ENCODE measurements at places on chromosomes 2 and 18.

- DNase-seq, result no peak
Observed at GRCh38 chr2:203225423-203226039, 13.3 kb upstream of the CYP20A1 start.

DNA sequence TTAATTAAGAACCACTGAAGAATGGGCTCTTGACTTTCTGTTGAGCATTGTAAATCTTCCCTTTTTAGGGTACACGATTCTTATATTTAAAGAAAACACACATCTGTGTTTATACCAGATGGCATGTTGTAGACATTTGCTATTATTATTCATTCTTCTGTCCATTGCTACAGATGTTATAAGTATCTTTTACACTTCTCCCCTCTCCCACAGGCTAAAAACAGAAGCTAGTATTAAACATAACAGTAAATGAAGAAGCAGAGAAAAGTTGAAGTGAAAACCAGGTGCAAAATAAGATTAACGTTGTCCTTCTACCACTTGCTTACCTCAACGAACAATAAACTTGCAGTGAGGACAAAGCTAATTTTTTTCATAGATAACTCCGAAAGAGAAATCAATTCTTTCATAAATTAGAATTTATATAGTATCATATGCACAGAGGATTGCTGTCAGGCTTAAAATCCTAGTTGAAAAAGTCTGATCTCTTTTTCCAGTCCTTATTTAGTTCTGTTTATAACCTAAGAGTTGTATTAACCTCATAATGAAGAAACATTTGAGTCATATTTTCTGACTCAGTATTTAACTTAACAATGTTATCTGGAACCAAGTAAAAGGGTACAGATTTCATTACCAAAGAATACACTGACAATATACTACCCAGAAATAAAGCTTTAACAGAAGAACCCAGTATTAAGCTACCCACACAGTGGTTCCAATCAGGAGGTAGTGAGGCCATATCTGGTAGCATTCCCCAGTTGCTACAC is 16.4 kb upstream of the ZNF385B start:
- DNase-seq, result no peak

- DNase-seq, result no peak
Observed at GRCh38 chr18:69882965-69883668, 64.6 kb downstream of the CD226 start.

DNA sequence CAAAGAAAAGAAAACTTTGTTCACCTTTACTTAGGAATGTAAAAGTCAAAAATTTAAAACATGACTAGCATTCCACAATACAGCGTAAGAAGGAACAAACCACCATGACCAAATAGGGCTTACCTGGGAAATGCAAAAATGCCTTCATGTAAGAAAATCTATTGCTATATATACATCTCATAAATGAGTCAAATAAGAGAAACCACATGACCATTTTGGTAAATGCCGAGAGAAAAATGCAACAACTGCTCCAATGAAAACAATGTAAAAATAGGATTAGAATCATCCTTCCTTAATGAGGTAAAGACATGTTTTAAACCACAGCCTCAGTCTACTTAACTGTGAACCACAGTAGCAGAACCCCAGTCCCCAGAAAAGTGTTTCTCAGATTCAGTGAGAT is 49.4 kb downstream of the TGOLN2 start:
- DNase-seq, result no peak

GRCh38 chr18:68660354-68661183 is 54.3 kb downstream of the TMX3 start:
- DNase-seq, result no peak

- DNase-seq, result no peak
Observed at GRCh38 chr2:241029599-241030332, 31.3 kb downstream of the SNED1 start.

GRCh38 chr2:219444566-219445091 is 10.0 kb downstream of the SPEG start:
- DNase-seq, result no peak

GRCh38 chr2:207505171-207505570 is 24.6 kb upstream of the CREB1 start:
- no peak for DNase-seq

DNA sequence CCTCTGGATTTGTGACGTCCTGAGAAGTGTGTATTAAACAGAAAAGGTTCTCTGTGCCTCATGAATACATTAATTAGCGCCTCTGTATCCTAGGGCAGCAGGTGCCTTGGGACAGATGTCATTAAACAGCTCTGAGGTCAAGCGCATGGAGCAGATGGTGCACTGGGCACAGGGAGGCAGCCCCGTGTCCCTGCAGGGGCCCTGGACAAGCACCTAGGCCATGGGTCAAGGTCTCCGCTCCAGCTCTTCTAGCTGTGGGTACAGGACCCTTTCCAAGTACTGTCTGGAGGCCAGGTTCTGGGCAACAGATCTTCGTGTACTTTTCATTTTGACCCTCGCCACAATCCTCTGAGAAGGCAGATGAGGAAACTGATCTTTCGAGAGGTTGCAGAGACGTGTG is 126.4 kb downstream of the KCTD1 start:
- DNase-seq, result no peak

GRCh38 chr18:3793545-3793944 is 343.6 kb downstream of the TGIF1 start:
- DNase-seq, result no peak

DNA sequence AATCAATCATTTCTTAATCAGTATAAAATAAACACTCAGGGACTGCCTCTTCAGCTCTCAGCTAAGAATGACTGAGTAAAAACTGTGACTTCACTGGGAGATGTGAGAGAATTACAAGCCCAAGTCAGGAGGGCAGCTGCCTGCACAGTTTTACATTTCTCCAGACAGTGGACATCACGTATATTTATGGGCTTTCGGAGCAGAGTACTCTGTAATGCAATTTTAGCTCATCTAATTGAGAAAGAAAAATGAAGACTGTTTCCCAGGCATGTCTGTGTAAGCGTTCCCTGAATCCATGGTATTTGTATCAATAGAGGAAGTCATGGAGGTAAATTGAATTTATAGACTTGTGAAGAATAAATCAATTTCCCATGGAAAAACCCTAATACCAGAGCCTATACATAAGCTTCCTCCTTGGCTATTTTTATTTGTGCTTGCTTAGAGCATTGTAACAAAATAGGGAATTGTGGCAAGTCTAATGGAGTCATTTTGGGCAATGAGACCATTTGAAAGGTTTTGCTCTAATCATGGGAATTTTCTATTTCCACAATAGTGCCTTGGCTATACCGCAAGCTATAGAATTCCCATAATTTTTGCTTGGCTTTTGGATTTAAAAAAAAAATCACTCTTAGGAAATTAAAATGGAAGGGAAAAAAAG is 87.2 kb downstream of the SLC5A7 start:
- no peak for DNase-seq

- DNase-seq, result no peak
Observed at GRCh38 chr2:174516501-174517378, 29.9 kb upstream of the GPR155 start.

Data from sciatic nerve (tissue), 2 donors.